T-helper 1 cell (primary cell): ENCODE measurements at places on chromosomes 1 and 21.

DNA sequence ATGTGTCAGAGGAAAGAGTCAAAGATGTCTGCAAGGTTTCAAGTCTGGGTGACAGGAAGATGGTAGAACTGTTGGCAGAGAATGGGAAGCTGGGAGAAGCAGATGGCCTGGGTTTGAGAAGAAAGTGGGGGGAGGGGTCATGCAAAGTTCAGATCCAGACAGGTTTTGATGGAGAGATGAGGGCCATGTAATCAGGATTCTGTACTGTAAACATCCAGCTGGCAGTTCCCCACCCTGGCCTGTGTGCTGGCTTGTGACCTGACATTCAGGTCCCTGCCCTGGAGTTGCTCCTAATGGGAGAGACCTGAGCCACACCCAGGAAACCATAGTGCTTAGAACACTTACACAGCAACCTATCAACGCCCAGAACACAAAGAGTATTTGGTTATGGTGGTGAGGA, 15.6 kb upstream of the ETV3 start:
- no peak for DNase-seq

DNA sequence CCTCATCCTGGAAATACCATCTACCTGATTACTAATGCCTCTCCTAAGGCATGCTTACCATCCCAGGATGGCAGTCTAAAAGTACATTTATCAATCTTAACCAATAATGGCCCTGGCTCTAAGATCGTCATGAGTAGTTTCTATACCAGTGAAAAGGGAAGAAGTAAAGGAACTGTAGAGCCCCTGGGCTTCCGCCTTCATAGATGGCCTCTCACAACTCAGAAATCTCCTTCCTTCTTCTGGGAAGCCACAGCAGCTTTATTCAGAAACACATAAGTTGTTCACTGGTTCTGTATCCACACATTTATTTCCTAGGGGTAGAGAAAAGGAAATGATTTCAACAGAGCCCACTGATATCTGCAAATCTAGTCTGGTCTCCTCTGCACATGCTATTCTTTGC, 41.0 kb upstream of the CD5L start:
- no peak for DNase-seq

GRCh38 chr1:59096501-59096900, 200.4 kb upstream of the FGGY start:
- DNase-seq, result no peak

DNA sequence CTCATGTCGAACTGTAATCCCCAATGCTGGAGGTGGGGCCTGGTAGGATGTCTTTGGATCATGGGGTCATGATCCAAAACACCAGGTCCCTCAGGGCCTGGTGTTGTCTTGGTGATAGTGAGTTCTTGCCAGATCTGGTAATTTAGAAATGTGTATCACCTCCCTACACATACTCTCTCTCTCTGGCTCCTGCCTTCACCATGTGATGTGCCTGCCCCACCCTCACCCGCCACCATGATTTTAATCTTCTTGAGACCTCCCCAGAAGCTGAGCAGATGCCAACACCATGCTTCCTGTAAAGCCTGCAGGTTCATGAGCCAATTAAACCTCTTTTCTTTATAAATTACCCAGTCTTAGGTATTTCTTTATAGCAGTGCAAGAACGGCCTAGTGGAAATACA, 136.4 kb downstream of the NR5A2 start:
- no peak for DNase-seq

DNA sequence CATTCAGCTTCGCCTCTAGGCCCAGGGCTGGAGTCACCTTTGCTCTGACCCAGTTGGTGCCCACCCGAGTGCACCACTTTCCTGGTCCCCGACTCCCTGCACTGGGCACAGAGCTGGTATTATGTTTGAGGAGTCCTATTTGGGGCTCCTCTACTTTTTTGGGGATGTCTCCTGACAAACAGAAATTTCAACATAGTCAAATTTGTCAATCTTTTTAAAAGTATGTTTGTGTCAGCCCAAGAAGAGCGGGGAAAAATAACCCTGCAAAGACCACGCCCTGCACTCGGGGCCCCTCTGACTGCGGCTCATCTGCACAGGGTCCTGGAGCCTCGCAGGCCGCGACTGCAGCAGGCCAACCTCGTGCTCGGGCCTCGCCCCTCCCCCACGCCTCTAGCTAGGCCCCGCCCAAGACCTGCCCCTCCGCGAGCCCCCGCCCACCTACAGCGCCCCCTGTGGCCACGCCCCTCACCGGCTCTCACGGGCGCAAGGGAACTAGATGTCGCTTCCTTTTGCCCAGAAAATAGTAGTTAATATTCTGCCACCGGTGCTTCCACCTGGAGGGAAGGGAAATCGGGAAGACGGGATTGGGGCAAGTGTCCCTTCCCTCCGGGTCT, 11.4 kb downstream of the FAM229A start:
- DNase-seq, result no peak

DNA sequence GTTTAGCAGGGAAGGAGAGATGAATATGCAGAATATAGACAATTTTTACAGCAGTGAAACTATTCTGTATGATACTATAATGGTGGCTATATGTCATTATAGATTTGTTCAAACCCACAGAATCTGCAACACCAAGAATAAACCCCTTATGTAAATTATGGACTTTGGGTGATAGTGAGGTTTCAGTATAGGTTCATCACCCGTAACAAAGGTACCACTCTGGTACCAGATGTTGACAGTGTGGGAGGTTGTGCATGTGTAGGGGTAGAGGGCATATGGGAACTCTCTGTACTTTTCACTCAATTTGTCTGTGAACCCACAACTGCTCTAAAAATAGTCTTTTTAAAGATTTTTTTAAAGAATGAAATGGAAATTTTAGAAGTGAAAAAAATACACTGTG, 29.9 kb upstream of the PRDX6 start:
- no peak for DNase-seq
